ENCODE measurements at places on chromosomes 5 and 9.
A peak's percentile ranks its signal among the peaks of the same experiment; 100 is the strongest.

DNA sequence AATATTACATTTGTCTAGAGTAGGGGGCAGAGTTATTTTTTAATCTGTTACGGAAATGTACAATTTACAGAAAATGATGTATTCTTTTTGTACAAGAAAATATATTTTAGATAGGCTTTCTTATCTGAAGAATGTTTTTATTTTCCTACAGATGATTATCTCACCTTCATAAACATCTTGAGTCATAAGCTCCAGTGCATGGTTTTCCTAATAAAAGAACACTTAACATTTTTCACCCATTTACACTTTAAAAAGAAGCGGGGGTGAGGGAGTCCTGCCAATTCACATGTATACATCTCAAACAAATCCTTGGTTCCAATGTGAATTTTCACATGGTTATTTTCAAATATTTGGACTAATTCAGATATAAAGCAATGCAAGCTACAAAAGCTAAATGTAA is 85.0 kb downstream of the MLLT3 start:
- no peak for DNase-seq

GRCh38 chr5:181207214-181207959 is 2.4 kb upstream of the TRIM7 start:
- peak; percentile 92 for DNase-seq

- no peak for DNase-seq
Observed at GRCh38 chr9:109192732-109193361, 25.8 kb upstream of the FRRS1L start.

- DNase-seq: no peak
Observed at GRCh38 chr5:150318613-150319483, 16.1 kb upstream of the ARSI start.

GRCh38 chr9:136983656-136984314 is 992 bp downstream of the LCNL1 start:
- no peak for DNase-seq

DNA sequence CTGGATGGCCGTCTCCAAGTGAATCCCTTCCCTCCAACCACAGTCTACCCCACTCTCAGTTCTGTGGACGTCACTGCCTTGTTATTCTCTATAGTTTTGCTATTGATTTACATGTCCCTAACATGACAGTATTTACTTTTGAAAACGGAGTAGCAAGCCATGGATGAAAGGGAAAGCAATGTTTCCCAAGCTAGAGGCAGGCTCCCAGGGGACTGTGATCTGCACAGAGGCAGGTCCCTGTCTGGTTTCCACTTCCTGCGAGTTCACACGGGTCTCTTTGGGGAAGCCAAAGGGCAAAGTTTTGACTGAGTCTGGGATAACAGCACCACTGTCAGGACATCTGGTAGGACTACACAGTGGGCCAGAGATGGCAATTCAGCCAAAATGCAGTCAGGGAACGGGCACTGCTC is 12.7 kb downstream of the C9orf153 start:
- DNase-seq: no peak

DNA sequence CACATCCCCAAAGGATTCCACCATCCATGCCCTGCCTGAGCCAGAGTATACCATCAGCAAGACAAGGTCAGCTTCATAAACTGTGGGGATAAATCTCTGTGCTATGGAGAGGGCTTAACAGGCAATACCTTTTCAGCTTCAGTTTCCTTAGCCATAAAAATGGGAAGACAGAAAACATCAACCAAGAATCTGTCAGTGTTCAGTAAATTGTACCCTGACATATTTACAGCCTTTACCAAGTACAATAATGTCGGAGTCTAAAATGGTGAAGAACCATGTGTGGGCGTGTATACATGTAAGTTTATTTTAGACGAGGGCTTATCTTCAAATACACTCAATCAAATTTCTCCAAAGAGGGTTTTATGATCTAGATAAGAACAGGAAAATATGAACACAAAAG is 94.7 kb downstream of the ELAVL2 start:
- DNase-seq: no peak

- no peak for DNase-seq
Observed at GRCh38 chr5:90949469-90950358, 391.1 kb downstream of the ADGRV1 start.

DNA sequence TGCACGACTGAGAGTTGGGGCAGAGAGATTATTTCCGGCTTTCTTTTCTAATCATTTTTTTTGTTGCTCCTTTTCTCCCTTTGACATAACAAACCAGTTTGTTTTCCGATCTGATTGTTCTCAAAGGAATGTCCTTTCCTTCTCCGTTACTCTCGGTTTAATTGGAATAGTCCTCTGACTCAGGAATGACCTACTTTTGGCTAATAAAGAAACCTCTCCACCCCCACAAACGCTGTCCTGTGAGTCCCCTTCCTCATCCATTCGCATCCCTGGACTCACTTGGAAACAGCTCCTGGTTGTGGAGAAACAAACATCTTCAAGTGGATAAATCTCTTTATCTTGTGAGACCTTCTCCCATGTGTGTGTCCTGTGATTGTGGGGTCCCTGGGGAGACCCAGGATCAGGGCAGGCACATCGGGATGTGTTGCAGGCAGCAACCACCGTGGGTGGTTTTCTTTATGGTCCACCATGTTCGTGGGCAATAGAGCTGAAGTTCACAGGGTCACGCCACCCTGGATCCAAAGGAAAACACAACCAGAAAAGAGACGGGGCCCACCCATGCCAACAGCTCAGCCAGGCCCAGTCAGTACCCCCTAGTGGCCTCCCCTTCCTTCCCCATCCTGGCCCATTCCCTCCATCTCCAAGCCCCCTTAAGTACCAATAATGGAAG is 45.2 kb upstream of the NEK6 start:
- DNase-seq: no peak

- no peak for DNase-seq
Observed at GRCh38 chr5:111116550-111116949, 24.4 kb downstream of the WDR36 start.

- no peak for DNase-seq
Observed at GRCh38 chr5:103375863-103376591, 117.5 kb downstream of the MACIR start.

DNA sequence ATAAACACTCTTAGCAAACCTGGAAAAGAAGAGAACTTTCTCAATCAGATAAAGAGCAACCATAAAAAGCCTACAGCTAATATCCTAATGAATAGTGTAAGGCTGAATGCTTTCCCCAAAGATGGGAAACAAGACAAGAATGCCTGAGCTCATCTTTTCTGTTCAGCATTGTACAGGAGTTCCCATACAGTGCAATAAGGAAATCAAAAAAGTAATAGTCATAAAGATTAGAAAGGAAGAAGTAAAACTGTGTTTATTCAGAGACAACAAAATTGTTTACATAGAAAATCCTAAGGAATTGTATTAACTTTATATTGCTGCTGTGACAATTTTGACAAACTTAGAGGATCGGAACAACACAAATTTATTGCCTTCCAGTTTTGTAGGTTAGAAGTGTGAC is 330.7 kb upstream of the SLC24A2 start:
- DNase-seq: no peak

DNA sequence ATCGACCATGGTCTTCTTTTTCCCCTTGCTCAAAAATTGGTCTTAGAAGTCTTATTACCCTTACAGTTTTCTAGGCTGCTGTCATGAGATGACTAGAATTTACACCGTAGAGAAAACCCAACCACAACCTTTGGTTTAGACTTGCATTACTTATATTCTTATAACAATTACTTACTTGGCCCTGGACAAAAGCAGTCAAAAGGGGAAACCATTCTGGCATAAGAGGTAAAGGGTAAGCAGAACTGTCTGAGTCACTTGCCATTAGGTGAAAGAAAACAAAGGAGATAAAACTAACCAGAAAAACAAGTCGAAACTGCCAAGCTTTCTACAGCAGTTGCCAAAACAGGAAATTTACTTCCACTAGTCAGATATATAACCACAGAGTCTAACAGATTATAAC is 17.9 kb downstream of the TMEM245 start:
- DNase-seq: no peak

DNA sequence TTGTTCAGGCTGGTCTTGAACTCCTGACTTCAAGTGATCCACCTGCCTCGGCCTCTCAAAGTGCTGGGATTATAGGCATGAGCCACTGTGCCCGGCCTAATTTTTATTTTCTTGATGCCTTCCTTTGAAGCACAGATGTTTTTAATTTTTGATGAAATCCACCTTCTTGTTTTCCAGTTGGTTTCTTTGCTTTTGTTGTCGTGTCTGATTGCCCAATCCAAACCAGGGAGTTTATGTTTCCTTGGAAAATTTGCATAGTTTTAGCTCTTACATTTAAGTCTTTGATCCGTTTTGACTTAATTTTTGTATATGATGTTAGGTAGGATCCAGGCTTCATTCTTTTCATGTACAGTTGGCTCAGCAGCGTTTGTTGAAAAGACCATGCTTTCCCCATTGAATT is 15.2 kb downstream of the EHMT1 start:
- no peak for DNase-seq

DNA sequence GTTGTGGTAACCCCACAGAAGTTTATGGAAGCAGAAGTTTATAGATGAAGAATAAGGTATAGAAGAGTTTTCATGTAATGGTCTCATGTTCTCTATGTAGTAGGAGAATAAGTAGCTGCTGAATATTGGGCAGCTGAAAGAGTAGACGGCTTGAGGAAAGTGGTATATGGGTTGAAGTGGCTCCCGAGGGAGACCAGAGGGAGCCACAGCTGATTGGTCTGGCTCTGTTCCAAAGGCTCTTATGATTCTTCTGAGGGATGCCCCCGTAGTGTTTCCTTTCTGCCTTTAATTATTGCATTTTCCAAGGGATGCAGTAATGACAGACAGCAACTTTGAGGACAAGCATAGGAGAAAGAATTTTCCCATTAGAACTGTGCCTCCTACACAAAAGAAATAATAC is 30.1 kb upstream of the TENT2 start:
- no peak for DNase-seq

DNA sequence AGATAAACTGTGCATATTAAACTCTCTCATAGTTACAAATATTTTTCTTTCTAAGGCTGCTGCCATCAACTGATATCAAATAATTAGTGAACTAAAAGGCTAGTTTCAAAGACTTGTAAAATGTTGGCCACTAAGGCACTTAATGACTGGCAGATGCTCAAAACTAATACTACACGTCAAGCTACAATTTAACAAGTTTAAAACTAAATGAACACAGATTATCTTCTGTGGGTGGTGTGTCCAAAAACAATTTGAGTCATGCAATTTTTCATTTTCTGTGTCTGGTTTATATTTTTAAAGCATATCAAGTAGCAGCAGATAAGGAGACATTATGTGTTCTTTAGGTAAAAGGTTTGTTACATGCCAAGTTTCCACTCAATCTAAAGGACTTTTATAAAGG is 665.1 kb downstream of the EFNA5 start:
- DNase-seq: no peak

GRCh38 chr9:7901621-7902020 is 102.0 kb upstream of the DMAC1 start:
- no peak for DNase-seq

DNA sequence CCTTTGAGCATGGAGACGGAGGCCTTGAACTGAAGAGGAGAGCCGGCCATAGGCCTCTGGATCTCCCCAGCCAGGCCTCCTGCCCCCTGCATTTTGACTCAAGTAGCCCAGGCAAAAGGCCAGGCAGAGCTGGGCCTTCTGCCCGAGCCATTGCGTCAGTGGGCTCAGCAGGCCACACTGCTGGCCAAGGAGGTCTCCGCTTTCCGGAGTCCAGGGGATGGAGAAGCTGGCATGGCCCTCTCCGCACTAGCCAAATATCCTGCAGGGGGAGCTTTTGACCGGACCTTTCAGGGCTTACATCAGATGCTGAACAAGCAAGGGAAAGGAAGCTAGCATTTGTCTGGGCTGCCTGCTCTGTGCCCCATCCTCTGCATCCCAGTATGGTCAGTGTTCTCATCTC is 386.8 kb downstream of the TRIM36 start:
- no peak for DNase-seq

DNA sequence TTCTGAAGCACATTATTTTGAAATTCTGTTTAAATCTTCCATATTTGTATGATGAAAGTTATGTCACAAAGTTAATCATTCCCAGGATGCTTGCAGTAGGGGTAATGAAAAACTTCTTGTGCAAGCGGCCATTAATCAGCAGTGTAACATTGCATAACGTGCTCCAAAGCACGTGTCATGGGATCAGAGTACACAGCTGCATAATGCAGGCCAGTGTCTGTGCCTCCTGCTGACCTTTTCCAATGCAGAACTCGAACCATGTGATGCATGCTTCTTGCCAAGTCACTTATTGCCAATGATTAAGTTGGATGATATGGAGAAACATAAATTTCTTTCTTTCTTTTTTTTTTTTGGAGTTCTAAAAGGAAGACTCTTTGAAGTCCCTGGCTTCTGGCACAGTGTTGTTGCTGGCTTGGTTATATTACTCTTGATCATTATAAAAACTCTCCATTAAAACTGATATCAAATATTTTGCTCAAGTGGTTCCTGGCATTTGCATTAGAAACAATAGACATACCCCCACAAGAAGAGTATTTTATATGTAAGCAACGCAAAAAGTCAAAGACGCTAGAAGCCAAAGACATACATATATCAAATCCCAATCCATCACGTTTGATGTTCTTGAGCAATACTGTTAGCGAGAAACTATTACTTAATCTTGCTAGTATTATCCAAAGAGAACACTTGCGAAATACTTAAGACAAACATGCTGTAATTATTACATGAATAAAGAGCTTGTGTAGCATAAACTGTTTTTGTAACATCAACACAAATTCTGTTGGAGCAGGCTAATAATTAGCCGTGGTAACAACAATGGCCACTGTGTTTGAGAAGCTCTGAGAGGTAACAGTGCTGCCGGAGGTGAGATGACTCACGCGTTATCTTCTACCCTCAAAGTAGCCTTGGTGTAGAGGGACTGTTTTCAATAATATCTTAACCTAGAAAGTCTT is 164.2 kb downstream of the AUH start:
- peak; percentile 96 for DNase-seq

DNA sequence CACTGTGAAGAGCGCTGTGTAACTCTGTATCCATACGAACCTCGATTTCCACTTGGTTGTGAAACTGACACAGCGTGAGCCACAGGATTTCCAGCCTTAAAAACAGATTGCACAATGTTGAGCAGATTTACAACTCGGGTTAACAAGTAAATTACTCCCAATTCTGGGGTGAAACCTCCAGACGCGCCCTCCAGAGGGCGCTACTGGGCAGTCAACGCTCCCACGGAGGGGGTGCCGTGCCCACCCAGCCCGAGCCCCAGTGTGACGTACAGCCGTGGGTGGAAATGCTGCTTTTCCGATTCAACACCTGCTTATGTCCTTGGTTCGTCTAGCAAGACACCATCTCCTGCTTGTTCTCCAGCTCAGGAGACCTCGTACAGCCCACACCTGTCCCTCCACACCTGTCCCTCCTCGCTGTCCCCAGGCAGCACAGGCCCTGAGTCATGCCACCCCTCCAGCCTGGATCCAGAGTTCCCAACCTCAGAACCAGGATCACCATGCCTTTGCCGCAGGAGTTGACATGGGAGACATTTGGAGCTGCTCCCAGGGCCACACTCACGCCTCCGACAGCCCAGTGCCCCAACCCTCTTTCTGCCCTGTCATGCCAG is 34.4 kb upstream of the SLC6A3 start:
- peak; percentile 32 for DNase-seq

Measured in fibroblast of the conjunctiva (primary cell).